ENCODE measurements at places on chromosomes 2 and 18. TPM values are rescaled to one million over a fixed set of nuclear protein-coding genes. Genes with fewer than 3 reads are reported as not detected.

- no peak for DNase-seq
Observed at GRCh38 chr18:72325307-72325706, 218.8 kb downstream of the CBLN2 start.

DNA sequence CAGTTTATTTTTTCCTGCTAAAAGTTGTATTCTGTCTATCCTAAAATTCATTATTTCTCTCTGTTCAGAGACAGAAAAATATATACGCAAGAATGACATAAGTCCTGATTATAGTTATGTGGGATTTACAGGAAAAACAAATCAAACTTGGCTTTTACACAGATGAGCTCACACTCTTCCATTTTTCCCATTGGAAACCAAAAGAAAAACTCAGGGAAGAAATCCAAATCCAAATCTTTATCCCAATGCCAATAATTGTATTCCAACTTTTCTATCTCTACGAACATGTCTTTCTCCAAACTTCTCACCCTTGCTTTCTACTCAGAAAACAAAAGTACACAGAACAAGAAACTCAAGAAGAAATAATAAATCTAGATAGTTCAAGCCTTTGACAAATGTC is 249.1 kb upstream of the TMEFF2 start:
- no peak for DNase-seq

DNA sequence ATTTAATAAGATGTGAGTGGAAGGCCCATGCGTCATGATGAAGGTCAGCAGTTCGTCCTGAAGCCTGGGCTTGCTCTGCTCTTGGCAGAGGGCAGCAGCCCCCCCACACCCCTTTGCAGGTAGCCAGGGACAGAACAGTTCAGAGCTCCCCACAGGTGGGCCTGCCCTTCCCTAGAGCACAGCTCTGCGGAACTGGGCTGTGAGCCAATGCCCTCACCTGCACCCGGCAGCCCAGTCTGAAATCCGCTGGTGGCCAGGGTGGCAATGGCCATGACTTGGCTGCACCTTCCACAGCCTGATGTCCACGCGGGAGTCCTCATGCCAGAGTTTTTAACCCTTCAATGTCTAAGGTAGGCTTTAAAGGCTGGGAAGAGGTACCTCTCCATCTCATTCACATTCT is 136.7 kb downstream of the ACKR3 start:
- DNase-seq = no peak

GRCh38 chr2:29591600-29591999 is 329.8 kb downstream of the ALK start:
- DNase-seq = no peak

HOXD9 gene
- 2.1 TPM for total RNA-seq

ADAM23 gene
- total RNA-seq = 4.2 TPM

ANKRD30BL gene
- not detected for total RNA-seq

FANCL gene
- total RNA-seq = 35.9 TPM

Data from H4 (cell line).